Cortex of kidney (tissue), 1 donor: ENCODE measurements at places on chromosomes 12 and 14.

DNA sequence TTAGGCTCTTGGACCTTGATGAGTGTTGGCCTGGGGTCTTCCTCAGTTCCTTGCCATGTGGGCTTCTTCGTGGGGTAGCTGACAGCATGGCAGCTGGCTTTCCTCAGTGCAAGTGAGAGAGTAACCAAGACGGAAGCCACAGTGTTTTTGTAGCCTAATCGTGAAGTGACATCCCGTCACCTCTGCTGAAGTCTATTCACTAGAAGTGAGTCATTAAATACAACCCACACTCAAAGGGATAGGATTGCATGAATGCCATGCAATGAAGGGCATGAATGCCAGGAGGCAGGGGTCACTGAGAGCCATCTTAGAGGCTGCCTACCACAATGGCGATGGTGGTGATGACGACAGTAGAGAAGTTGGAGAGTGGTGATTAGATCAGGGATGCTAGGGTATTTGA lies 13.5 kb upstream of the ASIC1 start:
- DNase-seq, result no peak

DNA sequence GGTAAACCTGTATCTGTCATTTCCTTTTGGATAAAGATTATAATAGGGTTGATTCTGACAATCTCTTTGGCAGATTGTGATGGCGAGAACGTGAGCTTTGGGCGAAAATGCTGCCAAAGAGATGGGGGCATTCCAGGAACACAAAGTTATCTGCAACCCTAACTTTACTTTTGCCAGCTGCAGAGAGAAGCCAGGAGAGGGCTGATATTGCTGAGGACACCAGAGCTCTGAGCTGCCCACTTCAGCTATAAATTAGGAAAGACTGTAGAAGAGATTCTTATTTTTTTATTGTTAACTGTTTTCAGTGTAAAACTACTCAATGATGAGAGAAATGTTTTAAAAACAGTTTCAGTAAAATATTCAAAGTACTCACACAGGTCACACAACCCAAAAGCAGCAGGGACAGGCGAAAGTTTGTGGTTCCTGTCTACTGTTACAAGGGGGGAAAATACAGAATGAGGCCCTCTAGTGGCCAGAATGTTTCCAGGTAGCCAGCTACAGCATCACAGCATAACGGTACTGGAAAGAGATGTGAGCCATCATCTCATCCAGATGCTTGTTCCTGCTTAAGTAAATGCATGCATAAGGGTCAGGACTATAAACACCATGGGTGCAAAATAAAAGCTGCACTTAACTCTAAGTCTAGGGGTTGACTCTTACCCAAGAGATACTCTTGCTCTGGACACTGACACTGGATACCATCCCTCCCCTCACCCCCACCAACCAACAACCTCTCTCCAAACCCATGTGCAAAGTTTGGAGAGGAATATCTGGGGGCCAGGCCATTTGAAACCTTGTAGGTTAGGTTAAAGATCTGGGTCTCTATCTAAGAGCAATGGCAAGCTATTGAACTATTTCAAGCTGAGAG lies 498.4 kb downstream of the RMST start:
- no peak for DNase-seq

DNA sequence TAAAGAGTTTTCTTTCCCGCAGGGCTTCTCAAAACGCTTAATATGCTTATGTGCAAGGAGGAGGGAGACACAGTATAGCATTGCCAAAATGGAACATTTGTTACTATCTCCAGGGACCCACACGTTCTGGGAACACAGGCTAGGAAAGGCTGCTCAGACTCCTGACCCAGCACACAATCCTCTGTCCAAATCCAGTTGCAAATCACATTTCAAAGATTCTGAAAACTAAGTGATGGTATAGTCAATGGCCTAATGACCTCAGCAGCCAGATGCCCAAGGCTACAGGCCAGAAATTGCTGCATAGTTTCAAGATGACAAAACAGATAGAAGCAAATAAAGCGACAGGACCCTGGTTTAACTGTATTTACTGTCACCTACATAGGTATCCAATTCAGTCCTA lies 97.0 kb upstream of the GRIP1 start:
- DNase-seq, result no peak

GRCh38 chr14:85118274-85118673 lies 411.7 kb upstream of the FLRT2 start:
- no peak for DNase-seq

DNA sequence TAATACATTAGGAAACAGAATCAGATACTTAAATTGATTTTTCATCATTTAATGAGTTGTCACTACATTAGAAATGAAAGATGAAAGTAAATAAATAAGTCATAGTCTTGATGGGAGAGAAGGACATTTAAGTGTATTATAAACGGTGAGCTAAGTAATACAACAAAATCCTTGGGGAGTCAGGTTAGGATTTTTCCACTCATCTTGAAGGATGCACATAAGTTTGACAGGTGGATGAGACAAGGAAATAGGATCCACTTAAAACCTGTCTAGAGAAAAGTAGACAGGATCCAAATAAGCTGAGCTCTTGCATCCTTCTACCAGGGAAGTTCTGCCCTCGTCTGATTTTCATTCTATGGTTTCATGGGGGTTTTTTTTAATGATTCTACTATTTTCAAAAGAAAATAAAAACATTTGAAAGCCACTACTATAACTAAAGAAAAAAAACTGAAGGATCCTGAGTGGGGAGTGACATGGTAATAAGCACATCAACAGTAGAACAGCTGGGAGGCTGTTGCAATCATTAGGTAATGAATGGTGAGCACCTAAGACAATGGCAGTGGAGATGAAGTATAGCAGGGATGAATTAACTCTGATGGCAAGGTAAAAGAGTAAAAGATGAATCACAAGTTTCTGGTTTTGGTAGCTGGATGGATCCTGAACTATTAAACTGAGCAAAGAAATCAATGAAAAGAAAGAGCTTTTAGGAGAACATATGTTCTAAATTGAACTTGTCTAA lies 17.0 kb downstream of the CEP128 start:
- DNase-seq, result no peak

DNA sequence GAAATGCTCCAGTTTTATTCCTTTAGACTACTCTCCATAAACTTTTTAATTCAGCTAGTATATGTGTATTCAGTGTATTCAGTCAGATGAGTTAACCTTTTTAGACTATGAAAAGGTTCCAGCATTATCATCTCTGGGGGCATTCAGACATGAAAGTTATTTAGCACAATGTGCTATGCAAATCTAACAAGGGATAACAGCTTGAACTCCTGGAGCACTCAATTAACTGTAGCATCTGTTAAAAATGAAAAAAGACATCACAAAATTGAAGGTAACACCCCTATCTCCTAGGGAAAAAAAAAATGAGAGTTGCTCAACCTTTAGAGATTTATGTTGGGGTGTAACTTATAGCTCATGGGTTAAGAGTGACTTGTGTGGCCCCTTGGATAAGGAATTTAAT lies 211.5 kb downstream of the PHLDA1 start:
- DNase-seq, result no peak

GRCh38 chr12:46222636-46223035 lies 46.2 kb downstream of the SLC38A1 start:
- no peak for DNase-seq

- DNase-seq, result no peak
Observed at GRCh38 chr14:70192915-70193314, 4.2 kb upstream of the SLC8A3 start.

DNA sequence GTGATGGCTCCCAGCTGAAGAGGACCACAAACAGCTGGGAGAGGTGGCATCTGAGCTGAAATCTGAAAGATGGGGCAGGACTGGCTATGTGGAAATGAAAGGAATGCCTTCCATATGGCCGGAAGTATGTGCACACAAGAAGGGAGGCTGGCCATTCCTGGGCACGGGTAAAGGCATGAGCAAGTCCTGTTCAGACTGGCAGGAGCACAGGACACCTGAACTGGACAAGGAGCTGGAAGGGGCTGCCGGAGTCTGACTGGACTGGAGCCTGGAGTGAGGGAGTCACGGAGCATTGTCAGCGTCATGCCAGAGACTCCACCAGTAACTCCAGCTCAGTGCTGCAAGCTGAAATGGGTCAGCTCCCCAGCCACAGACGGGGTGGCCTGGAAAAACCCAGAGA lies 11.9 kb upstream of the TC2N start:
- DNase-seq, result no peak

DNA sequence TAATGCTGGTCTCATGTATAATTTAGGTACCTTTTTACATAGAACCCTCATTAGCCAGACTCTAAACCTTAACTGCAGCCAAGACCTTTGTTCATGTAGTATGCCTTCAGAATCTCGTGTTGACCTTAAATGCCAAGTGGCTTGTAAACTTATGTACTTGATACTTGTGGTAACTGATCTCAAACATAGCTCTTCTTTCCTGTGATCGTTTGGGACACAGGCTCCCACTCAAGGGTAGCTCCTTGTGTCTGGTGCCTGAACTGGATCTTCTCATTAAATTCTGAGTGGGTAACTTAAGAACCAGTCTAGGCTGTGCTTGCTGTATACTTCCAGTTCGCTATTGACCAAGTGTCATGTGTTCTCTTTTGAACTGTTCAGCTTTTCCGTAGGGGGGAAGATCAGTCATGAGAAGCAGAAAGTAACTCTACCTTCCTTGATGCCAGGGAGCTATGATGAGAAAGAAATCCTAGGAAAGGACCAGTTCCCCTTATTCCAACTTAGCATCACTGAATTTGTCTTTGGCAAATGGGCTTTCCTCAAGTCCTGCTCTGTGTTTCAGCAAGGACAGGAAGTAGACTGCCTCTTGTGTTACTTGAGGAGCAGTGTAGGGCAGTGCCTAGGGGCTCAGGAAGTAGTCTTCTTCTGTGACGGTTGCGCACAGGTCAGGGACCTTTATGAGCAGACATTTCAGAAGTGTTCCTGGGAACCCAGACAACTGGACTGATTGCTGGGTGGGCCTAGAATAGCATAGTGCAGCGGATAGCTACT lies 2.5 kb downstream of the LGALS3 start:
- DNase-seq, result no peak

DNA sequence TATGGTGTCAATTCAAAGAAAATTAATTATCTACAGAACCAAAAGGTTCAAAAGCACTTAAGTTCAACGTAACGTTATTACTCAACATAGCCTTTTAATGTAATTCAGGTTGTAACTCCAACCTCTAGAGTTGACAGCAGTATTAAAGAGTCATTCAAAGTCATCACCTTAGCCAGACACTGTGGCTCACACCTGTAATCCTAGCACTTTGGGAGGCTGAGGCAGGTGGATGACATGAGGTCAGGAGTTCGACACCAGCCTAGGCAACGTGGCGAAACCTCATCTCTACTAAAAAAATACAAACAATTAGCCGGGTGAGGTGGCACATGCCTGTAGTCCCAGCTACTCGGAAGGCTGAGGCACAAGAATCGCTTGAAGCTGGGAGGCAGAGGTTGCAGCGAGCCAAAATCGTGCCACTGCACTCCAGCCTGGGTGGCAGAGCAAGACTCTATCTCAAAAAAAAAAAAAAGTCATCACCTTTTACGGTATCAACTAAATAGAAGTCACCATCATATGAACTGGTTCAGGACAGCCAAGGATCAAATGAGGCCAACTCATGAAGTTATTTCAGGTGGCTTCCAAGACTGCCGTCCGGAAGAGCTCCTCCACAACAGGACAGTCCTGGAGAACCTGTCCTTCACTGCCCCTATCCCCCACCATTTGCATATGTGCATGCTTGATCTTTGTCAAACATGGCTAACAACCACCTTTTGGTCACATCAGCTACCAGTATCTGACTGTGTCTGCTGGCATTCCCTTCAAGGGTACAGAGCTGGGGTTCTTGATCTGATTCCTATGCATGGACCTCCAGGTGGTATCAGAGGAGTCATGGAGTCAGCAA lies 4.2 kb downstream of the PPTC7 start:
- no peak for DNase-seq

DNA sequence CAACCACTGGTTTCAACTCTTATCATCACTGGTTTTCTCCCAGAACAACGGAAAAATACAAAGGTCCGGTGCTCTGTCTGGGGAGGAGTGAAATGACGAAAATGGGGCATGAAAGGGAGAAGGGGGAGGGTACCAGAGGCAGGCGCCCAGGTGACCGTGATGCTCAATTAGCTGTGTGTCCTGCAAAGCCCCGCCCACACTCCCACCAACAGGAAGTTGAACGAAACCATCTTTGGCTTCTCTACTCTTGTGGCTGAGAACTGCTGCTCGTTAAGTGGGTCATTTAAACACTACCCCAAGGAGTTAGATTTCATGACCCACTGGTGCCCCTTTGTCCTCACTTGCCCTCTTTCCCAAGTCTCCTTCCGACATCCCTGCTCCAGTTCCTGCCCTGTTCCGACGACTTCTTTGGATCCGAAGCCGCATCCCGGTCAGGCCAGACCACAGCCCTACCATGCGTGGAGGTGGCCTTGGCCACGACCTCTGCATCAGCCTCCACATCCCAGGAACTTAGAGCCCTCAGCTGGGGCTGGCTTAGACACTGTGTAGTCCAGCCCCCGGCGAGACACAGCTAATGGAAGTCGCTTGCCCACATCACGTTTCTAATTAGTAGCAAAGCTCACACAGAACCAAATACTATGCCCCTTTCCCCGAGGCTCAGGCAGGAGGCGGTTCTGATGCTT lies 11.4 kb upstream of the LRTM2 start:
- no peak for DNase-seq

DNA sequence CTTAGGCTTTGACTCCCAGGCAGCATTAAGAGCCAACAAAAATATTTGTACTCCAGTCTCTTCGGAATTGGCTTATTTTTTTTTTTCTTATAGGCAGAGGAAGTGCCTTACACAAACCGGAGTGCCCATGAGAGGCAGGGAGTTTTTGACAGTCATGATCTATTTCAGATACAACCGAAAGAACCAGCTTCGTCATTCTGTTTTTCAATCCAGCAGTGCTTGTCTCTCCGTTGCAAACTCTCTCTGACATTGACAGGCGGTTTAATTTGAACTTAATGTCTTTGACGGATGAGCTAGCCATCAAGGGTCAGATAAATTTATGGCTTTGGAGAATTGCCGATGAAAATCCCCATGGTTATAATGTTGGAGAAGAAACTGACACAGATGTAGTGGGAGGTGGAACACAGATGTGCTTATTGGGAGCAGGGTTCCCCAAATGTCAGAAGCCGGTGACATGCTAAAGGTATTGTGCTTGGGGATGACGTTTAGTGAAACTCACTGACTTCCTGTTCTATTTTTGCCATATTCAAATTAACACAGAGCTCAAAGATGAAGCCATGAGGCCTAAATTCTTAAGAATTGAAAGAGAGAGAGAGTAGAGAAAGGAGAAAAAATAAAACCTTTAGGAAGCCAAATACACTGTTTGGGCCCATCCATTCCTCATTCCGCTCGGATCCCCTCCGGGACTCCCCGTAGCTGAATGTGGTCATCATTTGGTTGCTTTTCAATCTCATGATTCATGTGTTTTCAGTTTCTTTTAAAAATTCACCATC lies 59.7 kb downstream of the PLXNC1 start:
- no peak for DNase-seq

DNA sequence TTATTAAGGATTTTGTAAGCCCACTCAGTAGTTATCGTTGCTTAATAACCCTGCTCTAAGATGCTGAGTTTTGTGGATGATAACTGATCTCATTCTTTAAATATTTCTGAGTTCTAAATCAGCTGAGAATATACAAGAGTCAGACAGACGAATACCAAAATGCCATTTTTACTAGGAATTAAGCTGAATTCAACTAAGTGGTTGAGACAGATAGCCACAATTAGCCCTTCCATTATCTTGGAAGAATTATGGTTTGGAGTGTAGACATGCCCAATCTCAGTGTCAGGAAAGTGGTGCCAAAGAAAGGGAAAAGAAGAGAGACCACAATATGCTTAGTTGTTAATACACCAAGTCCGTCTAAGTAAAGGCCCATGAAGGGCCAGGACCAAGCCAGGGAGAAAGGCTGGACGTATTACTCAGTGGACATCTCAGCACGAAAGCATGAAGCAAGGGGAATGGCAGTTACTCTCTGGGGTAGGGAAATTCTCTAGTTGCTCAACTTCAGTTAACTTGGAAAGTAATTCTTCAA lies 58.6 kb downstream of the KCNA5 start:
- DNase-seq, result no peak

- no peak for DNase-seq
Observed at GRCh38 chr14:60254176-60254575, 5.2 kb downstream of the PPM1A start.
